ENCODE measurements at places on chromosomes 12 and 14.

- DNase-seq, result no peak
Observed at GRCh38 chr14:39310051-39310450, 76.3 kb downstream of the MIA2 start.

- no peak for DNase-seq
Observed at GRCh38 chr12:10031771-10032175, 1.3 kb downstream of the CLEC9A start.

GRCh38 chr12:69388371-69388770 is 28.8 kb downstream of the YEATS4 start:
- DNase-seq, result no peak

DNA sequence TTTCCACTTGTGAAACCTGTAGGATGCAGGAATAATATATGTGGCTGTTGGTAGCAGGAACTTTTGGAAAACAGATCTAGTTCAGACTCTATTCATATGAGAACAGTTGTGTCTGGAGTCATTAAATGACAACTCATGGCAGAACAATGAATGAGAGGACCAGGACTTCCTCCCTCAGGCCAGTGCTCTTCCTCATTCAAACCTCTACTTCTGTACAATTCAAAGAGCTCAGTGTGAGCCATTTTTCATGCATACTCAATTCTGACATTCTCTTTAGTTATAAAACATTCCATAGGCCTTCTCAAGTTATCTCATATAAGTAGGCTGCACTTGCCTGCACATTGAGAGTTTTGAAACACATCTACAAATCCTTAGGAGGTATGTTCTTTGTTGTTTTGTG is 1526.6 kb upstream of the FLRT2 start:
- no peak for DNase-seq

DNA sequence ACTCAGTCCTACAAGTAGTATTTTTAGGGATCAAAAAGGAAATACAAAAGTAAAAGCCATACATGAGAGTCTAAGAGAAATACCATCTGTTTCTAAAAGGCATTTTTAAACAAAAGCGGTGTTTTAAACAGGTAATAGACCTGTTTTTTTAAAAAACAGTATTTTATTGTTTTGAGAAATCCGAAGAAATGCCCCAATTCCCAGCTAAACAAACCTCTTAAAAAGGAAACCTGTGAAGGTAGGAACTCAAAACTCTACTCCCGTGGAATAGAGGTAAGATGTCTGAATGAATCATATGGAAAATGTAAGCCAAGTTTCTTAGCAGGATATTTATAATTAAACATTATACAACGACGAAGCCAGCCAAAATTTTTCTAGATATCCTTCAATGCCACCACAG is 2.0 kb downstream of the PPP1R13B start:
- no peak for DNase-seq

DNA sequence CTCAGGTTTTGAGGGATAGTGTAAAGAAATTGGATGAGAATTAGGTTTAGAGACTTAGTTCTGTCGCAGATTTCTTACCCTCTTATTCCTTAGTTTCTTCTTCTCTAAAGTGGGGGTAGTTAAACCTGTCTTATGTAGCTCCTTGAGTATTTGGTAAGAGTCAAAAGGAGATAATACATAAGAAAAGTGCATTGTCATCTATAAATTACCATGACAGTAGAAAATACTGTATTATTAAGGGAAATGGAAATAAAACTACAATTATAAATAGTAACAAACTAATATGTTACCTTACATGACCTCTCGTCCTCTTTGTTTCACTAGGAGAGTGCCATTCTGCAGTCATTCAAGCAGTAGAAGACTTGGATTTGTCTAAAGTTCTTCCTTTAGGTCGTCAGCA is 49.0 kb downstream of the UTP20 start:
- DNase-seq, result no peak

- DNase-seq, result no peak
Observed at GRCh38 chr12:101931498-101932326, 54.3 kb downstream of the DRAM1 start.

- no peak for DNase-seq
Observed at GRCh38 chr14:34826661-34827060, 48.5 kb downstream of the BAZ1A start.

- peak; percentile 41 for DNase-seq
Observed at GRCh38 chr14:50321009-50321660, 9.0 kb downstream of the DMAC2L start.

DNA sequence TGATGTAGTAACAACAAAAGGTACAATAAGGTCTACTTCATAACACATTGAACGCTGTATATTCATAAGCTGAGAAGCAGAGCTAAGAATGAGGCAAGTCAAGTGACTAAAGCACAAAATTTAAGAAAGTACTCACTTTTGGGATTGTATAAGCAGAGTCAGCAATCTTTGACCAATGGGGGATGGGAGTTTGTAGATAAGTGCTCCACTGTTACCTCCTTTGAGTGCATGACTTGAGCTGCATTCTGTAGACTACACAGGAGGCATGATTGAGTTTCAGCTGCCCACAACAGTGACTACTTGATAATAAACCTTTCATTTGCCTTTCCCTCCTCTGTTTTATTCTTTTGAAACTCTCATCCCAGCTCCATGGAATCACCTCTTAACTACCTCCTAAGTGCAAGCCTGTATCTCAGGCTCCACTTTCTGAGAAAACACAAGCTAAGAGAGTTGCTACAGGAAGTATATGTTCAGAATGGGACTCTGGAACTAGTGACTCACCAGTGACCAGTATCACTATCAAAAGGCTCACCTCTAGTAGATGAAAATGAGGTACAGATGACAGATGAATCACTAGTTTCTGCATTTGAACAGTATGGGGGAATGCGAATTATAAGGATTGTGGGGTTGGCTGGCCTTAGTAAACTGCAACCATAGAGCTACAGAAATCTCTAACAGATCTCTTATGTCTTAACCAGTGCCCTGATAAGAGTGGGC is 49.2 kb downstream of the SLC35F4 start:
- DNase-seq, result no peak

DNA sequence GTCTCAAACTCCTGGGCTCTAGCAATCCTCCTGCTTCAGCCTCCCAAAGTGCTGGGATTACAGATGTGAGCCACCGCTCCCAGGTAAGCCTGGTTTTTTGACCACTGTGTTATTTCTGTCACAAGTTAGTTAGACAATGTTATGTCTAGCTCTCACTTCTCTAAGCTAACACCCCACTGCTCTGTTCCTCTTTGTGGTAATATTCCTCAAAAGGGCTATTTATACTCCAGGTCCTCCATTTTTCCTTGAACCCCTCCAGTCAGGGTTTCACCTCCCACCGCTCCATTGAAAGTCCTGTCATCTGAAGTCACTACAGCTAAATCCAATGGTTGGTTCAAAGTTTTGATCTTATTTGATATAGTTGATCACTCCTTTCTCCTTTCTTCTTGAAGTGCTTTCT is 5.1 kb downstream of the IRAK3 start:
- DNase-seq, result no peak

- DNase-seq, result no peak
Observed at GRCh38 chr12:99800605-99801004, 153.1 kb downstream of the GARIN6 start.

GRCh38 chr14:103033681-103034096 is 23.7 kb downstream of the CDC42BPB start:
- DNase-seq, result no peak

DNA sequence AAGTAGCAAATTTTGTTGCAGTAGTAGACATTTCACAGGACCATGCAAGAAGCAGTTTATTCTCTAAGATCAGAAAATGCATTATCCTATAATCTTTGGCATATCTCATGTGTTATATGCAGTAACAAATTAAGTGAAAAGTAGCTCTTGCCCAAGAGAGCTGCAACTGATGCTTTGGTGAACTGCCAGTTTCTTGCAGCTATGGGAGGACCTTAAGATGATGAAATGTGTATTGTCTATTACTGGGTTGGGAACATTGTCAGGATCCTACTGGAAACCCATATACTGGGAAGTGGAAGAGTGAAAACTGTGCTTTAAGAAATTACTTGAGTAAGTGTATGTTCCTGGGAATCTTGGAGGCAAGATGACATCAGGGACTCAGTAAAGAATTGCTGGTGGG is 238.8 kb downstream of the DACT1 start:
- no peak for DNase-seq

GRCh38 chr14:21626491-21627230 is 8.1 kb downstream of the OR10G2 start:
- DNase-seq, result no peak

GRCh38 chr12:128796439-128797118 is 27.2 kb downstream of the SLC15A4 start:
- DNase-seq, result no peak

DNA sequence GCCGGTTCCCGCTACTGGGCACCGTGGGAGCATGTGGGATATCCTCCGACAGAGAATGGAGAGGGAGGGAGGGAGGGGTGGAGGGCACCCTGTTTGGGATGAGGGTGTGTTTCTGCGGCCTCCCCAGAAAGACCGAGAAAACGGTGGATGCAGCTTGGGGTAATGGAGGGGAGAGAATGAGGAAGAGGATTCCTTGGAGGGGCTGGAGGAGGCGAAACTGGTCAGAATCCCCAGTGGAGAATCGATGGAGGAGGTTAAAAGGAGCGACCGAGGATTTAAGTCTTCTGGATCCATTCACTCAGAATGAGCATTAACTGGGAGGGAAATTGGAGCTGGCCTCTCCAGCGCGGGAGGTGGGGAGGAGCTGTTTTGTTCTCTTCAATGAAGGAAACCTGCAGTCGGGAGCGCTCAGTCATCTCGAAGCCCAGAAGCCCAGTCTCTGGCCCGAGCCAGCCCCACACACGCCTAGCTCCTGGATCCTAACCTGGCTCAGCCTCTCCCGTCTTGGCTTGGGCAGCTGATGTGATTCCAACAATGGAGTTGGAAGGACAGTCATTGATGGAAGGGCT is 581 bp downstream of the ARG2 start:
- no peak for DNase-seq

DNA sequence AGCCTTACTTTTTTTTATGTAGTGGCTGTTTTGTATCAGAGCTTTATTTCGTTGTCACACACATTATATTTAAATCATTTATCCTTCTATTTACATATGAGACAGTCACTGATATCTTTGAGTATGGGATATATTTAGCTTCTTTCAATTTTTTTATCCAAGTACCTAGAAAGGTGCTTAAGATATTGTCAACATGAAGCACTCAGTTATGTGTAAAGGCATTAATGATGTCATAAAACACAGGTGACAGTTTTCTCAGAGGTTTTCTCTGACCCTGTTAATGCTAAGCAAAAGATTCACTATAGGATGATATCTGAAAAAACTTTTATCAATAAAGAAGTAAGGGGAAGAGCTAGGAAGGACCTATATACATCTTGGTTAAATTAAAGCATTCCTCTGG is 23.2 kb downstream of the LRFN5 start:
- no peak for DNase-seq

- DNase-seq, result no peak
Observed at GRCh38 chr14:96255501-96256366, at the start of gene BDKRB1. Gene BDKRB1, plus strand, starts transcription at chr14:96256210. Its CDS starts 7,473 bp downstream, at chr14:96263683.

- no peak for DNase-seq
Observed at GRCh38 chr12:108879615-108880254, at the start of gene DAO. Gene DAO, plus strand, starts transcription at chr12:108880092. Its CDS starts 4,915 bp downstream, at chr12:108885007.

GRCh38 chr12:12734561-12735071 is 17.4 kb downstream of the CDKN1B start:
- DNase-seq, result no peak

DNA sequence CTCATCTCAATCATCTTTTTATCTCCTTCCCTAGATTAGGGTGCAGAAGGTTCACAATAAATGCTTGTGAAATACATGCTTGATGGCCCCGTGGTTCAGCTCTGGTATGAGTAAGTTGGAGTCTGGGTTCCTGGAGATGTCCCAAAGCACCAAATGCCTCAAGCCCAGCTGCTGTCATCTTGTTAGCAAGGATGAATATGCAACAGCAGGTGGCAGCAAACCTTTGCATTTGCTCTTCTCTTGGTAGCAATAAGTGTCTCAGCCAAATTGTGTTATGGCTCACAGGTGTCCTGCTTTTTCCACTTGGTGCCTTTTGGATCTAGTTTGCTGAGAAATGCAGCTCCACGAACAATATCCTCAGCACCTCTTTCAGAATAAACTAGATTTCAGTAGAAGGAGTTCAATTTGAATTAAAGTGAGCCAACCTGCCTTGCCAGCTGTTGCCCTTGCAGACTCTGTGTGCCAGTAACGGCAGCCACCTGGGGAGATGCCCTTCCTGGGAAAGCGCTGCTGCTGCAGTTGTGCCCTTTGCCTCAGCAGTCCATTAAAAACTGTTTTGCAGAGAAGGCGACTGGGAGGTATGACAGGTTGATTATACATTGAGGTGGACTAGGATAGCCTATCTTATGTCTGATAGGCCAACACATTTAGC is 417.3 kb downstream of the SNAPC1 start:
- no peak for DNase-seq

DNA sequence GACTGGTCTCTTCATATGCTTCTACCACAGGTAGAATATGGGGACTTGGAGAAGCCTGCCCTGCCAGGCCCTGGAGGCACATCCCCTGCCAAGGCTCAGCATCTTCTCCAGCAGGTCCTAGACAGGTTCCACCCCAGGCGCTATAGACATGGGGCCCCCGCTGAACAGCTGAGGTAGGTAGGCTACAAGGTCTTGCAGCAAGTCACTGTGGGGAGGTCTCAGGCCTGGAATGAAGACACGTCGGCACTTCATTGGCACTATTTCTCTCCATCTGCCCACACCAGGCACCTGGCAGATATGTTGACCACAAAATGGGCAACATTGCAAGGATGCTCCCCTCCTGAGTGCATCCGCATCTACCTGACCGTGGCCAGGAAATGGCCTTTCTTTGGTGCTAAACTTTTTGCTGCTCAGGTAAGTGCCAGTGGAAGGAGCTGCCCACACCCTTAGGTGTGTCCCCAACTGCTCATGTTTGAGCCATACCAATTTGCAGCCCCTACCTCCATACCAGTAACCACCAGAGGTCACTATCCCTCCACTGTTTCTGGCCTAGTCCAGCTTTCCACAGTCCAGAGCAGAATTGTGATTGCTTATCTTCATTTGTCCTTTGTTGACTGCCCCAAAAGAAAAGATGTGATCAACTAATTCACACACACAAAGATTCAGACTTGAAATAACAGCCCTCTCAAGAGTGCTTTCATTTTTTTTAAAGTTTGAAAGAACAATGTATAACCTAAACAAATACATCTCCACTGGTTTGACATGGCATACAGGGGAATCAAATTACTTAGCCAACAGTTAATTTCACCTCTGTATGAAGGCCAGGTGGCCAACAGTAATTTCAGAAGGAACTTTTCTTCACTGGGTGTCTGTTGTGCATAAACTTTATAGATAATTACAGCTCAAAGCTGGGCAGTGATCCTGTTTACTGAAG is 16.1 kb downstream of the PIGH start:
- no peak for DNase-seq

- no peak for DNase-seq
Observed at GRCh38 chr14:37034410-37035285, 137.8 kb downstream of the SLC25A21 start.

- no peak for DNase-seq
Observed at GRCh38 chr14:90785471-90785870, 30.8 kb downstream of the TTC7B start.

- no peak for DNase-seq
Observed at GRCh38 chr14:32329690-32330285, 690 bp downstream of the AKAP6 start.

- no peak for DNase-seq
Observed at GRCh38 chr14:75222208-75222701, 45.8 kb upstream of the TMED10 start.
